ENCODE measurements at places on chromosomes 16 and 17. TPM values are rescaled to one million over a fixed set of nuclear protein-coding genes. Genes with fewer than 3 reads are reported as not detected.

The SLC16A13 gene
- total RNA-seq = 9.6 TPM

The EEF2K gene
- total RNA-seq = 23.9 TPM

The NUPR1 gene
- not detected for total RNA-seq

The FGF11 gene
- 6.9 TPM for total RNA-seq

The CFAP119 gene
- total RNA-seq = 3.1 TPM

The CCL4 gene
- 290 TPM for total RNA-seq

The TMUB2 gene
- total RNA-seq = 20.3 TPM

The USP32 gene
- total RNA-seq = 32.3 TPM

GRCh38 chr16:74035816-74036215 lies 260.8 kb upstream of the PSMD7 start:
- no peaks in the 10 kb centered on the region for H3K4me1 ChIP-seq
- no peak for DNase-seq
- H3K36me3 ChIP-seq = no peaks in the 10 kb centered on the region
- H3K27me3 ChIP-seq = peaks cover 3% of the 10 kb centered on the region
- H3K27ac ChIP-seq = no peak overlapping the region

DNA sequence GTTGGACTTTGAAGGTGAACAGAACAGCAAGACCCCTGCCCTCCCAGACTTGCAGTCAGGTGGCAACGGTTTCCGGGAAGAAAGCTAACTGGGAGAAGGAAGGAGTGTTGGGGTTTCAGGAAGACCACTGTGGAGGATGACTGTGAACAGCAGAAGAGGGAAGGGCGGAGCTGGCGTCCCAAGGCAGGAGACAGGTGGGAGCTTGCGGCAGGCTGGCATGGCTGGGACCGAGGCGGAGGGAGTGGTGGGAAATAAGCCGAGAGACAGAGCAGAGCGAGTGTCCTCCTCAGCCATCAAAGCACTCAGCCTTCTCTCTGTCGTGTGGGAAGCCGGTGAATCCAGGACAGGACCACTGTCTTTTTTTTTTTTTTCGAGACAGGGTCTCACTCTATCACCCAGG lies 108.5 kb upstream of the CACNG5 start:
- peaks cover 6% of the 10 kb centered on the region for H3K36me3 ChIP-seq
- no peak overlapping the region for H3K27ac ChIP-seq
- H3K4me1 ChIP-seq = peaks cover 2% of the 10 kb centered on the region

- H3K27ac ChIP-seq = no peak overlapping the region
- no peak for DNase-seq
- no peaks in the 10 kb centered on the region for H3K4me1 ChIP-seq
- H3K27me3 ChIP-seq = peaks cover 2% of the 10 kb centered on the region
- H3K36me3 ChIP-seq = peaks cover 9% of the 10 kb centered on the region
- H3K4me3 ChIP-seq = no peak overlapping the region
Measured at GRCh38 chr16:12602811-12603698, 200.6 kb downstream of the CPPED1 start.

DNA sequence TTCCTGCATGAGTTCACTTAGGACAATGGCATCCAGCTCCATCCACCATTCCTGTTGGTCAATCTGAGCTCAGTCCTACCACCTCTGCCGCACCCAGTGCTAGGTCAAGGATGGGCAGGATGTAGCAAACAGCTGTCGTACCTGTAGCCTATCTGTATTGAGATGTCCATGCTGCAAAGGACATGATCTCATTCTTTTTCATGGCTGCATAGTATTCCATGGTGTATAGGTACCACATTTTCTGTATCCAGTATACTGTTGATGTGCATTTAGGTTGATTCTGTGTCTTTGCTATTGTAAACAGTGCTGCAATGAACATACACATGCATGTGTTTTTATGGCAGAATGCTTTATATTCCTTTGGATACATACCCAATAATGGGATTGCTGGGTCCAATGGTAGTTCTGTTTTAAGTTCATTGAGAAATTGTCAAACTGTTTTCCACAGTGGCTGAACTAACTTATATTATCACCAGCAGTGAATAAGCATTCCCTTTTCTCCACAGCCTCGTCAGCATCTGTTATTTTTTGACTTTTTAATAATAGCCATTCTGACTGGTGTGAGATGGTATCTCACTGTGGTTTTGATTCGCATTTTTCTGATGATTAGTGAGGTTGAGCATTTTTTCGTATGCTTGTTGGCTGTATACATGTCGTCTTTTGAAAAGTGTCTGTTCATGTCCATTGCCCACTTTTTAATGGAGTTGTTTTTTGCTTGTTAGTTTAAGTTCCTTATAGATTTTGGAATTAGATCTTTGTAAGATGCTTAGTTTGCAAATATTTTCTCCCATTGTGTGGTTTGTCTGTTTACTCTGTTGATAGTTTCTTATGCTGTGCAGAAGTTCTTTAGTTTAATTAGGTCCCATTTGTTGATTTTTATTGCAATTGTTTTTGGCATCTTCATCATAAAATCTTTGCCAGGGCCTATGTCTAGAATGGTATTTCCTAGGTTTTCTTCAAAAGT lies 7.2 kb upstream of the MRTFB start:
- H3K4me1 ChIP-seq = no peaks in the 10 kb centered on the region
- no peak overlapping the region for H3K27ac ChIP-seq
- H3K4me3 ChIP-seq = no peak overlapping the region
- no peaks in the 10 kb centered on the region for H3K36me3 ChIP-seq
- H3K27me3 ChIP-seq = peaks cover 7% of the 10 kb centered on the region

DNA sequence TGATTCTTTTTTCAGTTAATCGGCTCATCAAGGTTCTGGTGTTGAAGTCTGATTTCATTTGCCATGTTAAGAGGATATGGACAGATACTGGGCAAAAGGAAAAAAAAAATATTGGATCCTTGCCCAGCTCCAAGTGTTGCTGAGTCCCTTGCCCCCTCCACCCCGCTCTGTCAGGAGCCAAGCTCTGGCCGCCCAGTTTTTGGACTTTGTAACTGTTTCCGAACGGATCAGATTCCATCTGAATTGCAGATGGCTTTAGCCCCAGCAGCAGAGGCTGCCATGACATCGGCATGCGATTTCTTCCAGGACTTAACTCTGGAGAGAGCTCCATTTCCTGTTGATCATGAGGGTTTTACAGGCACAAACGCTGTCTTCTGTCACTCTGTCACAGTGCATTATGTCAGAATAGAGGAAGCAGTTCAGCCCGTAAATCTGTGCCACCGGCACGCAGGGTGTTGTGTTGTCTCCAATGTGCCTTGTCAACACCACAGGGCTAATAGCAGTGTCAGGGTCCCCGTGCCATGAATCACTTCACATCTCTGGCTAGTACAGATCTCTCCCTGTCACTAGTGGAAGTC lies 615.6 kb downstream of the MAF start:
- no peak overlapping the region for H3K27ac ChIP-seq
- H3K4me3 ChIP-seq = no peak overlapping the region
- no peak for DNase-seq
- no peaks in the 10 kb centered on the region for H3K27me3 ChIP-seq
- peaks cover 5% of the 10 kb centered on the region for H3K4me1 ChIP-seq
- H3K36me3 ChIP-seq = no peaks in the 10 kb centered on the region

- peaks cover 57% of the 10 kb centered on the region for H3K27me3 ChIP-seq
- H3K27ac ChIP-seq = no peak overlapping the region
- peaks cover 15% of the 10 kb centered on the region for H3K4me1 ChIP-seq
- H3K4me3 ChIP-seq = peak overlapping the region; percentile 34
Measured at GRCh38 chr17:68600067-68600930, 868 bp downstream of the FAM20A start.

DNA sequence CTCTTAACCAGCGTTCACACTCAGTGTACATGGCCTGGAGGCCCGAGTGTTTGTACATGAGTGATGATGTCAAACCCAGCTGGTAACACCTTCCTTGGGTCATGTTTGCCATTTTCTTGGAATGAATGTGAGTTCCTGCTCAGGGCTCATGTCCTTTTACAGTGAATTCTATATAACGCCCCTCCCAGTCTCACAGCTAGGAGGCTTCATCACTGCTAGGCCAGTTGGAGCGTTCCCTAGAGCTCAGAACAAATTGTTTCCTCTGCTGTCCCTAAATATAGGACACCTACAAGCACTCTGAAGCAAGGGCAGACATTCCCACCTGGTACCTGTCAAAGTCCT lies 5.5 kb downstream of the TIMM22 start:
- H3K27me3 ChIP-seq = no peaks in the 10 kb centered on the region
- H3K27ac ChIP-seq = peak overlapping the region; percentile 20
- H3K4me3 ChIP-seq = no peak overlapping the region
- H3K4me1 ChIP-seq = peaks cover 28% of the 10 kb centered on the region

DNA sequence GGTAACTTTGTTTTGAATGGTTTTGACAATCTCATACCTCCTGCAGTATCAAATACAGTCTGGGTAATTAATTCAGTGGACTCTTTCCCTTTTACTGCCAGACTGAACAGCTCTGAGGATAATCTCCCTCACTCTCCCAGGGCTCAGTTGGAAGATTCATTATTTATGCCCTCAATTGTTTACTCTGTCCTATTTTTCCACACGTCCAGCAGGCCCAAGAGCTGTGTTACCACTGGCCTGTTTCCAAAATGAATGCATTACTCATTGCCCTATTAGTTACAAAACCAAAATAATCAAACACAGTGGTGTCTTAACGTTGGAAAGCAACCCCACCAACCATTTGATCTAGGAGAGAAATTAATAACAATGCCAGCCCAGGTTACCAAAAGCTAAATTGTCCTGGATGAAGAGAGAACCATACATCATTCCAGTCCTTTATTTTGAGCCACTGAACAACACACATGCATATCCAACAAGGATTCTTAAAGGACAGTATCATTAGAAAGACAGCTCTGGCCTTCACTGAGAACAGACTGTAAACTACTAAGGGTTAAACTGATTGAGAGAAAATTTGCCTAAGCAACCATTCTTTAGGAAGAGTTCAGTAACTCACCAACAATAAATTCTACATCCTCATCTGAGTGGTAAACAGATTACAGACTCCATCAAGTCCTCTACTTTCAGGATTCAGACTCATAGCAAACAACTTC lies 34.5 kb downstream of the FAM222B start:
- no peak for DNase-seq
- peak overlapping the region; percentile 35 for H3K27ac ChIP-seq
- H3K27me3 ChIP-seq = no peaks in the 10 kb centered on the region
- H3K36me3 ChIP-seq = peaks cover 19% of the 10 kb centered on the region
- peaks cover 49% of the 10 kb centered on the region for H3K4me1 ChIP-seq

GRCh38 chr16:50688083-50688482 lies 5.3 kb upstream of the NOD2 start:
- H3K27me3 ChIP-seq = no peaks in the 10 kb centered on the region
- H3K4me3 ChIP-seq = no peak overlapping the region
- DNase-seq = no peak
- H3K27ac ChIP-seq = no peak overlapping the region

- H3K27ac ChIP-seq = peak overlapping the region; percentile 69
- DNase-seq = no peak
- no peaks in the 10 kb centered on the region for H3K27me3 ChIP-seq
- peak overlapping the region; percentile 72 for H3K4me3 ChIP-seq
Measured at GRCh38 chr16:11669380-11670146, 1.3 kb downstream of the SNN start.

- no peak overlapping the region for H3K4me3 ChIP-seq
- no peaks in the 10 kb centered on the region for H3K36me3 ChIP-seq
- H3K4me1 ChIP-seq = no peaks in the 10 kb centered on the region
- H3K27me3 ChIP-seq = no peaks in the 10 kb centered on the region
- DNase-seq = no peak
- no peak overlapping the region for H3K27ac ChIP-seq
Measured at GRCh38 chr17:50686494-50687199, 21.1 kb downstream of the ANKRD40 start.

DNA sequence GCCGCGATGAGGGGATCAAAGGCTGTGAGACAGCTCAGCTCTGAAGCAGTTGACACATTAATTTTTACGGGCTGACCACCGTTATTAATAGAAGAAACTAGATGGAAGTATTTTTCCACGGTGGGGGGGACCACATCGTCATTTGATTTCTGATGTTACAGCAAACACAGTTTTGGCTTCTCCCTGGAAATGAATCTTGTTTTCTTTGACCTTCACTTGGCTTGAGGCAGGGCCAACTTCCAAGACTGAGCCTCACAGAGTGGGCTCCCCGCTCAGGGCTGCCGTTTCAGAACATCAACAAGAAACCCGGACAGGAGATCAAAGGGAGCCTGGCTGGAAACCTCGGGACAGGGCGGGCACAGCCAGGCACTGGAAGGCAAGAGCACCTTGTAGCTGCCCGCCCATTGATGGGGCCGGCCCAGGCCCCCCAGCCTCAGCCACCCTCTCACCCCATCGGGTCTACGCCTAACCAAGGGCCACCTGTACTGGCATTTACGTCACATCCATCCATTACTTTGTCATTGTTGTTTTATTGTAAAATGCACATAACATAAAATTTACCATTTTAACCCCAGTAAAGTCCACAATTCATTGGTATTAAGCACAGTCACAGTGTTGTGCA lies 124.6 kb downstream of the C16orf95 start:
- H3K4me3 ChIP-seq = no peak overlapping the region
- no peaks in the 10 kb centered on the region for H3K4me1 ChIP-seq
- H3K27ac ChIP-seq = no peak overlapping the region
- H3K27me3 ChIP-seq = no peaks in the 10 kb centered on the region
- no peak for DNase-seq

DNA sequence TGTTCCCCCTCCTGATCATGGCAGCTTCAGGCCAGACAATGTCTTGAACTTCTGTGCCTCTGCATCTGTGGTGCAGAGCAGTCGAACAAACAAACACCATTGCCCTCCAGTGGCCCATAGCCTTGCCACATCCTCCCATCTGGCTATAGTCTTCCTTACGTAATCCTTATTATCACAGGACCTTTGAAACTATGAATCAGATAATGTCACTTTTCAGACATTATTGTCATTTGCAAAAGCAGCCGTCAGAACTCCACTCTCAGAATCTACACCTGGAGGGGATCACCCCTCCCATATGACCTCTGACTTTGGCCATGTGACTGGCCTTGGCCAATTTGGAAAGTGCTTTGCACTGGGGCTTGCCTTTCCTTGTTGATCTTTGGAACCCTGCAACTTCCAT lies 387.3 kb downstream of the MAF start:
- H3K36me3 ChIP-seq = peaks cover 7% of the 10 kb centered on the region
- no peak for DNase-seq
- no peak overlapping the region for H3K4me3 ChIP-seq
- H3K4me1 ChIP-seq = peaks cover 20% of the 10 kb centered on the region
- peaks cover 2% of the 10 kb centered on the region for H3K27me3 ChIP-seq

DNA sequence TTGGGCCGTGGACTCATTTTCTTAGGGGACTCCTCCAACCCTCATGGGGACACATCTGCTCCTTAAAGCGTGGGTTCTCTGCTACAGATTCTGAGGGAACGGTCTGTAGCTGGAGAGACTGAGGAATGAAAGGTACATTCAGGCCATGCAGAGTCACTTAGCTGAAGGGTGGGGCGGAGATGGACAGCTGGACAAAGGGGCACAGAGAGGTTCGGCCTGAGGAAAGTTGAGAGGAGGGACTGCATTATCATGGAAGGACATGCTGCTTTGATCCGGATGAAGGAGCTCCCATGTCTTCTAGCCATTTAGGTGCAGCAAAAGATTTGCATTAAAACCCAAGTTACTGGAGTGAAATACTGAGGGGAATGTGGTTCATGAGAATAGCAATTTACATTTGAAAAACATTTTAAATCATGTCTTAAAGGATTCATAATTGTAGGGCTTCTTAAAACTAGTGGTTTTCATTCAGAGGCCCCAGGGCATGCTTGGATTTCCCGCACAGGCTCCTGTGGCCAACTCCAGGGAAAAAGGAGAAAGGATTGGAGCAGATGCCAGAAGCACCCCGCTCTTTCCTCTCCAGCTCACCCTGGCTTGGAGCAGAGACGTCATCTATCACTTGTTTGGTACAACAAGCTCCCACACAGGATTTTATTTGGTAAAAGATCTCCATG lies 54.2 kb downstream of the CDRT4 start:
- no peaks in the 10 kb centered on the region for H3K27me3 ChIP-seq
- H3K36me3 ChIP-seq = no peaks in the 10 kb centered on the region
- H3K4me3 ChIP-seq = no peak overlapping the region
- H3K27ac ChIP-seq = no peak overlapping the region
- peaks cover 3% of the 10 kb centered on the region for H3K4me1 ChIP-seq
